ENCODE measurements at places on chromosomes 4 and X.

DNA sequence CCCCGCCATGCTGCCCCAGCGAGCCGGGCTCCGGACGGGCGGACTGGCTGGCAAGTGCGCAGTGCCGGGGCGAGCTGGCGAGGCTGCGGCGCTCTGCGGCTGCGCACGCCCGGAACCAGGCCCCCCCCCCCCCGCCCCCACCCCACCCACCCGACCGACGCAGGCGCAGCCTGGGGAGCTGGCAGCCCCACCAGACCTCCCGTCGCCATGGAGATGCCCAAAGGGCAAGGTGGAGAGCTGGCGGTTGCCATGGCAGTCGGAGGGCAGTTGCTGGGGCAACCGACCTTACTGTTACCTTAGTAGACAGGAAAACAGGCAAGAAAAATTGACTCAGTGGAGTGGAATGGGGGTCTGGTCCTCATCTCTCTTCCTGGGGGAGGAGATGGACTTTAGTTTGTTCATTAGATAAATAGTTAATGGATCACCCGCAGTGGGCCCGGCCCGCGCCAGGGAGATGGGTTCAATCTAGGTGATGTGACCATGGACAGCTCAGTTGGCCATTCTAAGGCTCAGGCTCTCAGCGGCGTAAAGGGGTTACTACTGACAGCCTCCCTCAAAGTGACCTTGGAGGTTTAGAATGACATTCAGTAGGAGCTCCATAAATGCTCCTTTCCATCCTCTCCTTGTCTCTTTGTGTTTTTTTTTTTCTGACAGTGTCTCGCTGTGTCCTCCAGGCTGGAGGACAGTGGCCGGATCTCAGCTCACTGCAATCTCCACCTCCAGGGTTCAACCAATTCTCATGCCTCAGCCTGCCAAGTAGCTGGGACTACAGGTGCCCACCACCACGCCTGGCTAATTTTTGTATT lies at the start of gene PCSK1N:
Gene PCSK1N (minus strand): TSS at position 87 of the 806 bp plus-strand sequence. CDS start 78 bp downstream, at position 9.
- DNase-seq = no peak

GRCh38 chrX:12570859-12571501 lies 220.2 kb upstream of the PRPS2 start:
- DNase-seq = no peak

GRCh38 chrX:95218976-95219375 lies 1465.7 kb upstream of the DIAPH2 start:
- no peak for DNase-seq

DNA sequence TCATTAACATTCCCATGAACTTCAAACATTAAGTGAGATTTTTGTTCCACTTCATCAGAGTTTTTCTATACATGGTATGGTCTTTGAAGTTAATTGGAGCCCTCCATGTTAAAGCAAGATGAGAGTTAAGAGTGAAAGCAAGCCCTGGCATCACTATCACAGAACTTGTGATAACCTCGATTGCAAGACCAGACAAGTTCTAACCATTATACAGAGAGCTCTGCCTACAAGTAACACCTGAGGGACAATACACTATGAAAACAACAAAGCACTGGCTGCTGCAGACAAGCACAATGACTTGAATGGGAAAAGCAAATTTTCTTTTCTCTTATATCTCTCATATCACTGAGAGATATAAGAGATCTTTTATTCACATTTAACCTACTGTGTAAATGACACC lies 126.6 kb upstream of the GYPA start:
- DNase-seq = no peak

DNA sequence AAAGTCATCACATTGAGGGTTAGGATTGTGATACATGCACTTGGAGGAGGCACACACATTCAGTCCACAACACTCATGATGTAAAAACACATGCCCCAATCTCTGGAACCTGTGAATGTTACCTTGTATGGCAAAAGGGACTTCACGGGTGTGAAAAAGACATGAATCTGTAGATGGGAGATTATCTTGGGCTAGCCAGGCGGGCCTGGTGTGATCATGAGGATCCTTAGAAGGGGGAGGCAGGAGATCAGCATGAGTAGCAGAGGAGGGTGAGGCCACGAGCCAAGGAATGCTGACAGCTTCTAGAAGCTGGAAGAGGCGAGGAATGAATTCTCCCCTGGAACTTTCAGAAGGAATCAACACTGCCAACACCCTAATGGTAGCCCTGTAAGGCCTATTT lies 77.5 kb upstream of the ENPP6 start:
- no peak for DNase-seq

DNA sequence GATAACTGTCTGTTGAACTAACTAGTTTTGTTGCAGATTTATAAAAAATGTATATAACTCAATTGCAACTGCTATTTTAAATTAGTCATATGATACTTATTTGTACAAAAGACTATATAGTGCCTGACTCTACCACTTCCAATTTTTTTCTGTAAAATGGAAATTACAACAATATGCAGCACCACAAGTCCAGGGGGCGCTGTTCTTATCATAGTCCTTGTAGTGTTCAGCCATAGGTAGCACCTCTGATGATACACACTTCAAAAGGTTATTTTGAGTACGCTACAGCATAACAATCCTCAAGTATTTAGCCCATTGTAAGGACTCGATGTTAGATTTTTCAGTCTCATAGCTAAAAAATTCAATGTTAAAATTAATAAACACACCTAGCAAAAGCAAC lies 174.9 kb downstream of the CORIN start:
- DNase-seq = no peak

DNA sequence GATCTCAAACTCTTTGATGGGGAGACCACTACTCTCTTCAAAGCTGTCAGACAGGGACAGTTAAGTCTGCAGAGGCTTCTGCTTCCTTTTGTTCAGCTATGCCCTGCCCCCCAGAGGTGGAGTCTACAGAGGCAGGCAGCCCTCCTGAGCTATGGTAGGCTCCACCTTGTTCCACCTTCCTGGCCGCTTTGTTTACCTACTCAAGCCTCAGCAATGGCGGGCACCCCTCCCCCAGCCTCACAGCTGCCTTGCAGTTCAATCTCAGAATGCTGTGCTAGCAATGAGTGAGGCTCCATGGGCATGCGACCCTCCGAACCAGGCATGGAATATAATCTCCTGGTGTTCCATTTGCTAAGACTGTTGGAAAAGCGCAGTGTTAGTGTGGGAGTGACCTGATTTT lies 42.1 kb upstream of the UGT2B10 start:
- no peak for DNase-seq

DNA sequence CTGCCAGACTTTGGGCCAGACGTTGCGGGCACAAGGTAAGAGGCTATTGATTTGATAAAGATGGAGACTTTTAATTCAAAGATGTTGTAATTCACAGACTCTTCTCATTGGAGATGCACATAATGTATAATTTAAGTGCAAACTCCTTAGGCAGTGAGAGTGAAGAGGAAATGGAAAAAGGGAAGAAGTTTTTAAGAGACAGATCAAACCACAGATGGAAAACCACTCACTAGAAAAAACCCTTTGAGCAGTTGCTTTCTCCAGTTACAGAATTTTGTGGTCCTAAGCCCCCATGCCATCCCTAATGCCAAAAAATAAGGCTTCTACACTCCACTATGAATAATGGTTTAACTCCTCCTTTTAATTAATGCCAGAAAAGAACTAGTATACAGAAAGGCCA lies 977.1 kb upstream of the PRKX start:
- no peak for DNase-seq

Data from stimulated activated CD8-positive, alpha-beta memory T cell treated with anti-CD3 and anti-CD28 coated beads, Interleukin-7, amount 100 ng/mL, for 24 hours (primary cell).